ENCODE measurements at places on chromosomes 4 and X. TPM values are rescaled to one million over a fixed set of nuclear protein-coding genes. Genes with fewer than 3 reads are reported as not detected.

DNA sequence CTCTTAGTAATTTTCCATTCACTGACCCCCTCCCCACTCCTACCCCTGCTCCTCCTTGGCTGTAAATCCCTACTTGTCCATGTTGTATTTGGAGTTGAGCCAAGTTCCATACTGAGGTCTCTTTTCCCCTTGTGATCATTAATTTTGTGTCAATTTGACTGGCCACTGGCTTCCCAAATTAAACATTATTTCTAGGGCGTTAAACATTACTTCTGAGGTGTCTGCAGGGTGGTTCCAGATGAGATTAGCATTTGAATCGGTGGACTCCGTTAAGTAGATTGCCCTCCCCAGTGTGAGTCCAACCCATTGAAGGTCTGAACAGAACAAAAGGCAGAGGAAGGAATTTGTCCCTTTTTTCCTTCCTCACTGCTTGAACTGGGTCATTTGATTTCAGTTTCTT, 25.7 kb downstream of the SLC39A8 start:
- H3K36me3 ChIP-seq, result no peaks in the 10 kb centered on the region
- H3K4me3 ChIP-seq, result no peak overlapping the region
- no peaks in the 10 kb centered on the region for H3K4me1 ChIP-seq
- no peak for DNase-seq
- no peaks in the 10 kb centered on the region for H3K27me3 ChIP-seq
- H3K27ac ChIP-seq, result no peak overlapping the region

DNA sequence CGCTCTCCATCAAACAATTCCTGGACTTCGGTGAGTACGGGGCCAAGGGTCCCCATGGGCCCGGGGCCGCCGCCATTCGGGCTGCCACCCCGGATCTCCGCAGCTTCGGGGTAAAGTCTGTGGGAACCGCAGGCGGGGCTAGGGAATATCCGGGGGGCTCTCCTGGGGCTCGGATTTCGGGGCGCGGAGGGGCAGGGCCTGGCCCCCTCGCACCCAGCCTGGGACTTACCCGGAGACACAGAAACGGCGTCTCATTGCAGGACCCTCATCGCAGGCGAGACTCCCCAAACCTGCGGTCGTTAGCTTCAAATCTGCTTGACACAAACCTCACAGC, 413 bp downstream of the PDK3 start:
- H3K27ac ChIP-seq, result peak overlapping the region; percentile 74
- no peaks in the 10 kb centered on the region for H3K36me3 ChIP-seq
- no peaks in the 10 kb centered on the region for H3K27me3 ChIP-seq

DNA sequence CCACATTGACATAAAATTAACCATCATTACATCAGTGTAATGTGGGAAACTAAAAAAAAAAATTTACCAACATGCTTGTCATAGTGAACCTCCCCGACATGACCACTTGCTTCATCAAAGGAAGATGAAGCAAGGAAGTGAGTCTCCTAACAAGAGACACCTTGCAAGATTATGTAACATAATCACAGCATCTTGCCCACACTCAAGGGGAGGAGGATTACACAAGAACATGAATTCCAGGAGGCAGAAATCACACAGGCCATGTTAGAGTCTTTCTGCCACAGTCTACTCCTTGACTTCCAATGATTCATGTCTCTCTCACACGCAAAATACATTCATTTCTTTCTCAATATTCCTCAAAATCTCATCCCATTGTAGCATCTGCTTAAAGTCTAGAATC, 93.3 kb downstream of the AKAP4 start:
- no peak overlapping the region for H3K27ac ChIP-seq
- no peak for DNase-seq
- no peaks in the 10 kb centered on the region for H3K4me1 ChIP-seq
- no peaks in the 10 kb centered on the region for H3K36me3 ChIP-seq
- H3K4me3 ChIP-seq, result no peak overlapping the region

The TMEM255A gene
- 0.09 TPM for total RNA-seq
